ENCODE measurements at places on chromosomes 13 and 19.

DNA sequence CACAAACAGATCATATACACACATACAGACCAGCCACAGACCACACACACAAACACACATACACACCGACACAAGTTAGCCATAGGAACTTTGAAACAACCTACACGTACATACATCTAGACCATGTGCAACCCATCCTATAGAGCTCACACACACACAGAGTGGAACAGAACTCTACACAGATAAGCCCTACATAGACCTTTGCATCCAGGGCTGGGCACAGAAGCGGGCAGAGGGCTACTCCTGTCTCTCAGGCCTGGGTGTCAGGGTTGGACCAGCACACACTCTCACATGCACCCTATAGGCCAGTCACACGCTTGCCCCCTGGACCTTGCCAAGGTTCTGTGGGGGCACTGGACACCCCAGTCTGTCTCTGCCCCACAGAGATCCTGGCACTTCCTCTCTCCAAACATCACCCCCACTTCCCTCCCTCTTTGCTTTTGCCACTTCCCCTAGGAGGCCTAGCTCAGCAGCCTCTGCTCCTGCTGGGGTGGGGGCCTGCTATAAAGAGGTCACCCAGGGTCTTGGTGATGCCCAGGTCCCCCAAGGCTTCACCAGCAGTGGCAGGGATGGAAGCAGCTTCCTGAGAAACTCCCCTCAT, 5.8 kb upstream of the JUNB start:
- no peak for DNase-seq
- no peak overlapping the region for H3K4me3 ChIP-seq
- peaks cover 1% of the 10 kb centered on the region for H3K27me3 ChIP-seq
- H3K4me1 ChIP-seq: peaks cover 25% of the 10 kb centered on the region
- H3K36me3 ChIP-seq: no peaks in the 10 kb centered on the region
- no peak overlapping the region for H3K27ac ChIP-seq

GRCh38 chr13:102751886-102752285, 21.7 kb downstream of the TEX30 start:
- no peak for DNase-seq
- no peak overlapping the region for H3K4me3 ChIP-seq
- no peaks in the 10 kb centered on the region for H3K4me1 ChIP-seq
- H3K36me3 ChIP-seq: no peaks in the 10 kb centered on the region

DNA sequence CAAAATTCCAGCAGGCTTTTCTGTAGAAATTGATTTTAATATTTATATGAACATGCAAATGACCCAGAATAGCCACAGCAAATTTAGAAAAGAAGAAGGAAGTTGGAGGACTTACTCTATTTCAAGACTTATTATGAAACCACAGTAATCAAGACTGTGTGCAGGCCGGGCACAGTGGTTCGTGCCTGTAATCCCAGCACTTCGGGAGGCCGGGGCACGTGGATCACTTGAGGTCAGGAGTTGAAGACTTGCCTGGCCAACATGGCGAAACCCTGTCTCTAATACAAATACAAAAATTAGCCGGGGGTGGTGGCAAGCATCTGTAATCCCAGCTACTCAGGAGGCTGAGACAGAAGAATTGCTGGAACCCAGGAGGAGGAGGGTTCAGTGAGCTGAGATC, 6.0 kb upstream of the FFAR2 start:
- H3K4me3 ChIP-seq: no peak overlapping the region
- H3K36me3 ChIP-seq: no peaks in the 10 kb centered on the region
- no peak overlapping the region for H3K27ac ChIP-seq
- DNase-seq: no peak
- H3K4me1 ChIP-seq: no peaks in the 10 kb centered on the region

DNA sequence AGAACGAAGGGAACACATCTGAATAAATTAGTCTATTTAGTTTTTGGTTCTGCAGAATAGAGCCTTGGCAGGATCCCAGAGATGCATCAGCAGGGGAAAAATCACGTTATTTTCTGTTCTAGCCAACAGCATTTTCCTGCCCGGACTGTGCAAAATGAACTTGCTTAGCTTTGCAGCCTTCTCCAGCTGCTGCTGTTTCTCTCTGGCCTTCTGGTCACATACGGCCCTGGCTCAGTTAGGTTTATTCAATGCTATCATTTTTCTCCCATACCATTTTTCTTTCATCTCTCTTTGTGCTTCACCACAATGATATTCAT, 110.4 kb upstream of the KL start:
- H3K4me3 ChIP-seq: no peak overlapping the region

DNA sequence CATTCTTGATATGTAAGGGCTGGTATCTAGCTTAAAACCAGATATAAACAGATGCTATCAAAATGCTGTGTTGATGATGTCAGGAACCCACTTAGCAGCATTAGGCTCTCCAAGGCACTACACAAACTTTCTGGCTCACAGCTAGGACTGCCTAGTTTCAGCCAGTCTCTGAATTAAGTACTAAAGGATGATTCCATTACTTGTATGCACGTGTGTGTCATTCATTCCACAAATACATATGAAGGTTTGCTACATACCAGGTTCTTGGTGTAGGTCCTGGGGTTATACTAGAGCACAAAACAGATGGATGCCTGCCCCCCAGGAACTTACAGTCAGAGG, 151.5 kb downstream of the RGCC start:
- H3K27me3 ChIP-seq: no peaks in the 10 kb centered on the region
- no peak for DNase-seq
- peaks cover 3% of the 10 kb centered on the region for H3K36me3 ChIP-seq
- no peaks in the 10 kb centered on the region for H3K4me1 ChIP-seq

- no peaks in the 10 kb centered on the region for H3K27me3 ChIP-seq
- H3K4me1 ChIP-seq: no peaks in the 10 kb centered on the region
- H3K4me3 ChIP-seq: no peak overlapping the region
Measured at GRCh38 chr13:107681600-107681999, 533.7 kb downstream of the LIG4 start.

GRCh38 chr19:16649734-16650133, 10.2 kb downstream of the SMIM7 start:
- no peaks in the 10 kb centered on the region for H3K27me3 ChIP-seq
- no peak overlapping the region for H3K4me3 ChIP-seq
- H3K4me1 ChIP-seq: no peaks in the 10 kb centered on the region
- H3K36me3 ChIP-seq: peaks cover 38% of the 10 kb centered on the region
